ENCODE measurements at places on chromosomes 6 and 20.

DNA sequence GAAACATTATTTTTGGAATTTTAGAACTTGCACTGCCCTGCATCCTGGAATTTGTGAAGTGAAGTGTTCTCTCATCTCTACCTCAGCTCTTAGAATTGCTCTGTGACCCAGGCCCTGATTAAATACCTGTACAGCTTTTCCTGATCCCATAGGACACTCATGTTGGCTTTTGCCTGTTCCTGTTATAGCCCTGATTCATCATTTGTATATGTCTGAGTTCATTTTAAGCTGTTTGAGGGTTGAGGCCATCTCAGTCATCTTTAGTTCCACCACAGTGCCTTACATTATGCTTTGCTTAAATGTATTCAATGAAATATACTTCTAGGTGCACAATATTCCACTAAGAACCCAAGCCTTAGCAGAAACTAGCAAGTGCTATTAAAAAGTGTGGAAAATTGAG lies 26.4 kb downstream of the ZFAND3 start:
- DNase-seq, result no peak

- DNase-seq, result no peak
Observed at GRCh38 chr6:162857326-162857725, 129.6 kb downstream of the PACRG start.

GRCh38 chr6:51339728-51340127 lies 521.1 kb downstream of the TFAP2B start:
- DNase-seq, result no peak

DNA sequence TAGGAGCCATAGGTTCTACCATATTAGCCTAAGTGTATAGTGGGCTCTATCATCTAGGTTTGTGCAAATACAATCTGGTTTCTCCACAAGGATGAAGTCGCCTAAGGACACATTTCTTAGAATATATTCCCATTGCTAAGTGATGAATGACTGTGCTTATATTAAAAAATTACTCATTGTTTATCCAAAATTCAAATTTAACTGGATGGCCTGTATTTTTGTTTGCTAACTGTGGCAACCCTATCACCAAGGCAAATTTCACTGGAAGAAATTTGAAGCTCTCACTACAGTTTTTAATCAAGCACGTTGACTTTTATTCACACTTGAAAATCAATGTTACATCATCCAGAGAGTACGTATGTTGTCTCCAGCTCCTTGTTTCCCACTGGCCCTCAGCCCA lies 13.9 kb downstream of the GCM2 start:
- DNase-seq, result no peak

DNA sequence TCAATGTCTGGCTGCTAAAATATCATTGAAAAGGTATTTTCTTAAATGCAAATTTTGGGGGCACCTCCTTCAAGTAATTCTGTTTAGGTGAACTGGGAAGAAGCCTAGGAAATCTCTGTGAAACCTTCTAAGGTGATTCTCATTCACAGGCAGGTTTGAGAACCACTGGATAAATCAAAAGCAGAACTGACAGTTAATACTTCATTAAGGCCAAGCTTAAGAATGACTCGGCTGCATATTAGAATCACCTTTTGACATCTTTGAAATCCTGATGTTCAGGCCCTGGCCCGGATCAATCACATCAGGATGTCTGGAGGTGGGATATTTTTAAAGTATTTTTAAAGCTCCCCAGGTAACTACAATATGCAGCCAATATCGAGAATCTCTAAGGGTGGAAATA lies 50.6 kb downstream of the FKBP1C start:
- no peak for DNase-seq

GRCh38 chr6:24931296-24931695 lies 4.5 kb downstream of the RIPOR2 start:
- DNase-seq, result no peak

DNA sequence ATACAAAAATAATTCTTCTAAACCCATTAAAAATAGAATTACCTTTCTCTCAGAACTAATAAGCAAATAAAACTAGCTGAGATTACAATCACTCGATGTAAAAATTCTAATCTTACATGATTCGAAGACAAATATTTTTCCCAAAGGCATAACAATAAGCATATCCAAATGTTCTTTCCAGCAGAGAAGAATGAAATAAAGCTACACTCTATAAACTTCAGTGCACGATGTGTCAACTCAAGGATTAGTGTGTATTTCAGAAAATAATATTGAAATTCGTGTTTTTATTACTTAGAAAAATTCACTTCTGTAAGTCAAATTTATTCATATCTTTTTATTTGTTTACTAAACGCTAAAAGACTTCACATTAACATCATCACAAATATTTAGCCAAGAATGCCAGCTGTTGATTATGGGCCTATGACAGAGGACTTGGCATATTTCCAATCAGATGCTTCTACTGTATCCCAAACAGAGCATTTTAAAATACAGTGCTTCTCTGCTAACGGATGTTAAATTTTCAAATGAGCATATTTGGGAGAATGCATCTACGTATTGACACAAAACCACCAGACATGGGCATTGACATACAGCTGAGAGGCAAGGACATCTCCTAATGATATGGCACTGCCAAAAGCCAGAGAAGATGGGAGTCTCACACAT lies 54.7 kb upstream of the PDE7B start:
- DNase-seq, result no peak

DNA sequence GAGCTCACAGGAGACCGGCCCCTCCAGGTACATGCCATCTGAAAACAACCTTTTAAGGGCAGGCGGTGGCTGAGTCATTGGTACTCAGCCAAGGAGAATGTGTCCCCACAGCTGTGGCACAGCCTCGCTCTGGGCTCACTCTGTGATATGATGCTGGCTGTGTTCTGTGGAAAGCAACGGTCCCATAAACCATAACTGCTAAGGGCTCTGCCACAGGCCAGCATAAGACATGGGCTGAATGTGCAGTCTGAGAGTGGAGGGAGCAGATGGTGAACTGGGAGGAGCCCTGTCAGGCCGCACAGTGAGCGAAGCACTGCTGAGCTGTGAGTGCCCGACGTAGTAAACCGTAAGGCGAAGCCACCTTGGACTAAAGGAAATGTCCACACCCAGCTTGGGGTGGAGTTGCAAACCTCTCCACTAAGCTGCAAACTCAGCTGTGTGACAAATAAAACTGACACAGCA lies 375.8 kb downstream of the THBS2 start:
- no peak for DNase-seq

DNA sequence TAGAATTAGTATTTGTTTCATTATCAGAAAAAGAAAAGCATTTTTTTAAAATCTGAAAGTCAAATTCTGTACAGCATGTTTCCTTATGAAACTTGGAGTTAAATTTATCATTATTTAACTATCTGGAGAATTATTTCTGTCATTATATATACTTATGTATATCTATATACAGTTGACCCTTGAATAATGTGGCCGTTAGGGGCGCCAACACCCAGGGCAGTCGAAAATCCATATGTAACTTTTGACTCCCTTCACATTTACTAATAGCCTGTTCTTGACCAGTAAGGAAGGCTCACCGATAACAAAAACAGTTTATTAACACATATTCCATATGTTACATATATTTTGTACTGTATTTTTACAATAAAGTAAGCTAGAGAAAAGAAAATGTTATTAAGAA lies 341.2 kb downstream of the ADGRB3 start:
- no peak for DNase-seq

GRCh38 chr6:934686-935085 lies 241.7 kb upstream of the EXOC2 start:
- no peak for DNase-seq

DNA sequence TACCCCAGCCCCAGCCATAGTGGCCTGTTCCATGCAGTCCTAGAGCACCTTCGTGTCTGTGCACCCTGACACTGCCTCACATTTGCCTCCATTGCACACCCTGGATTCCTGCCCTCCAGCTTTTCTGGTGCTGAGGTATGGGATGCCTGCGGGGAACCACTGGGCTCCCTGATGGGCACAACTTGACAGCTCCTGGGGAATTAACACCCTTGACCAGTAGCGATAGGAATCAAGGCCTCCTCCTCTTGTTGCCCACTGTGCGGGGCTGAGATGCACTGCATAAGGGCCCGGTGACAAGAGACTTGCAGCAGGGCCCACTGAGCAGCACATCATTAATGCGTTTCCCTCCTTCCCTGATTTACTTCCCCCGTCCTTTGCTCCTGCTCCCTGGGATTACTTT lies 235.6 kb upstream of the MOCS1 start:
- DNase-seq, result no peak

DNA sequence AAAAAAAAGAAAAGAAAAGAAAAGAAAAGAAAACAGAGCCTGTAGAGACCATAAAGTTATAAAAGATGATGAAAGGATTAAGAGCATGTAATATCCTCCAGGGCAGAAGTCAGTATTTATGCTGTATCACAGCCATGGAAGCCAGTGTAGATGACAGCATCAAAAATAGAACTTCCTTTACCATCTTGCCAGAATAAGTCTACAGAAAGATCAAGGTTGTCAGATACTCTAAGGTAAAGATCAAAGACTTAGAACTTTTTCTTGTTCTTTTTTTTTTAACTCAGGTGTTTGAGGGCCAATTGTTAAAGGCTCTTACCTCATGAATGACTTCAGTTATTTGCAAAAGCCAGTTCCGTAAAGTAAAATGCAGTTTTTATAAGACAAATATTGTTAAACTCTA lies 54.6 kb downstream of the ARHGAP18 start:
- DNase-seq, result no peak

- no peak for DNase-seq
Observed at GRCh38 chr6:69390125-69390524, 406.7 kb downstream of the LMBRD1 start.

GRCh38 chr20:11499101-11499634 lies 418.5 kb upstream of the BTBD3 start:
- DNase-seq, result no peak

DNA sequence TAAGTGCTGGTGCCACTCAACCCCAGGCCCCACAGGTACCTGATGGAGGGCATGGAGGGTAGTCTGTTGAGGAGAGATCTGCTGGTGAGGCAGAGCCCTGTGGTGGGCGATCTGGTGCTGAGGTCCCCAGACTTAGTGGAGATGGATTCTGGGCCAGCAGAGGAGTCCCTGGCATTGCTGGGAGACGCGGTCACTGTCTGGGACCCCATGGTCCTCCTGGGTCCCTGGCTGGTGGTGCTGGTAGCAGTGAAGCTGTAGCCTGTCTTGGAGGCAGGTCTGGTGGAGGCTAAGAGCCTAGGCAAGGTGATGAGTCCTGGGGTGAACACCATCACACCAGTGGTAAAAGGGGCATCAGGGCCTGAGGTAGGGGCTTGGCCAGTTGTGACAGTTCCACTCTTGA lies 6.6 kb downstream of the TREML2 start:
- no peak for DNase-seq

DNA sequence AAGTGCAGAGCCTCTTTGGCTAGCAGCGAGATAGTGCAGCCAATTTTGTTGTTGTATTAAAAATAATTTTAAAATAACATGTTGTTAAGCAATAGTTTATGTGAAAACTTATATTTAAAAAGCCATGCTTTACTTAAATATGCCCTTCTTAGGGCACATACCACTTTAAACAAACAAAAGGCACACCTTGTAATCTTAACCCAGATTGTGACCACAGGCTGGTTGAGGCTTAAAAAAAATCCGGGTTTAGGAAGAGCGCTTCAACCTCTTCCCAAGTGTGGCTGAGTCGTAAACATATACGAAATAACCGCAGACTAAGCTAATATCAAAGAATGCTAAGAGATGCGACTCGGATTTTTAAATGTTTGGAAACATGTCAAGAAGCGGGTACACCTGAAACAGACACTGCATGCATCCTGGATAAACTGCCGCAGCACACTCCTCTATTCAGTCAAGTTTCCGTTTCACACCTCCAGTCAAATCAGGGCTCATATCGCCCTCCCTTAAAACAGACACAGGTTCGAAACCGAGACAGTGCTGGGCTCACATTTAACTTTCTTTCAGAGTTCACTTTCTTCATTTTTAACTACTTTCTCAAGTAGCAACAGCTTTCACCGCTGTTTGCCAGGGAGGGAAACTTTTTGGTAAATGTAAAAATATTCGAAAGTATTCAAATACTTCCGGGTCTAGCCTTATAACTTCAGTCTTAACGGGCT lies 1.5 kb downstream of the DEK start:
- no peak for DNase-seq

DNA sequence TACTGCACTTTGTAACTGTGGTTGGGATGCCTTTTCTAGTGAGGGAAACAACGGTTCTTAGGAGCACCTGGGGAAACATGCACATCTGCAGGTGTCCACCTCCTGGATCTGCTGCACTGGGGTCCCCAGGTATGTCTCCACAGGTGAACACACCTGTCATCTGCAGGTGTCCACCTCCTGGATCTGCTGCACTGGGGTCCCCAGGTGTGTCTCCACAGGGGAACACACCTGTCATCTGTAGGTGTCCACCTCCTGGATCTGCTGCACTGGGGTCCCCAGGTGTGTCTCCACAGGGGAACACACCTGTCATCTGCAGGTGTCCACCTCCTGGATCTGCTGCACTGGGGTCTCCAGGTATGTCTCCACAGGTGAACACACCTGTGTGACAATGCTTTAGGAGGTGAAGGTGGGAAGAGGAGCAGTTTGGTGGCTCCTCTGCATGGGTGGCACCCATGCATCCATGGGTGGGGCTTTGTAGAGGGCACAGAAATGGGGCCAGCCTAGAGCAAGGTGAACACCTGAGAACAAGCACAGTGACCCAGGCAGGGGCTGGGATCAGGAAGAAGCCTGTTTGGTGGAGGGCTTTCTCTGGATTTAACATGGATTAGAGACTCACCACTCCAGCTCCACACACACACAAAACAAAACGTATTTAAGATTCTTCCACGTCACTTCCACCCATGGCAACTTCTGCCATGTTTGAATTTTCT lies 206.0 kb upstream of the CDH4 start:
- DNase-seq, result no peak

GRCh38 chr20:1282966-1283365 lies 16.9 kb downstream of the SNPH start:
- DNase-seq, result no peak

GRCh38 chr20:19944772-19945459 lies 72.2 kb upstream of the NAA20 start:
- DNase-seq, result no peak

DNA sequence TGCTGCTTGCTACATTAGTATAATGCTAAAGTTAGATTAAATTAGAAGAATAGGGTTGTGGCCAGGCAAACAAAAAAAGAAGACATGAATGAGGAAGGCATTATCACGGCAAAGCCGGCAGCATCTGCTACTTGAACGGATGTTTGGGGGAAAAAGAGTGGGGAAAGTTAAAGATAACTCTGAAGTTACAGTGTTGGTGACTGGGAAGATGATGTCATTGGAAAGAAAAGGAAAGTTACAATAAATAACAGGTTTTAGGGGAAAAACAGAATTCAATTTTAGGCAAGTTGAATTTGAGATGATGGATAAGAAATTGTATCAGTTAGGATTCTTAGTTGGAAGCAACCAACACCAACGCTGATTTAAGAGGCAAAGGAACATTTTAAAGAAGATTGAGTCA lies 74.2 kb upstream of the NRN1 start:
- peak; percentile 12 for DNase-seq

- no peak for DNase-seq
Observed at GRCh38 chr6:156731396-156731795, 45.8 kb upstream of the ARID1B start.

DNA sequence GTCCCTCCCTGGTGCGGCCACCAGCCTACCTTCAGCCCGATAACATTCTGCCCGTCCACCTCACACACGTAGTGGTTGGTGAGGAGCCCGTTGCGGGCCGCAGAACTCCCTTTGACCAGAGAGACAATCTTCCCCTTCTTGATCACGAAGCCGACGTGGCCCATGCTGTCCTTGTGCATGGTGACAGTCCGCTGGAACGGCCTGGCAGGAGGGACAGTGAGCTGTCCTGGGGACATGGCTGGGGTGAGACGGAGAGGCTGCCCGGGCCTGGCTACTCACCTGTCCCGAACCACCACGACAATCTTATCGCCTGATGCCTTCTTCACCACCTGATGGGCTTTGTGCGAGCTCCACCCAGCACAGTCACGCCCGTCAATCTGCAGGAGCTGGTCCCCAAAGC lies 16.6 kb downstream of the SDCBP2 start:
- DNase-seq, result no peak
